ENCODE measurements at places on chromosomes 6 and 20.

DNA sequence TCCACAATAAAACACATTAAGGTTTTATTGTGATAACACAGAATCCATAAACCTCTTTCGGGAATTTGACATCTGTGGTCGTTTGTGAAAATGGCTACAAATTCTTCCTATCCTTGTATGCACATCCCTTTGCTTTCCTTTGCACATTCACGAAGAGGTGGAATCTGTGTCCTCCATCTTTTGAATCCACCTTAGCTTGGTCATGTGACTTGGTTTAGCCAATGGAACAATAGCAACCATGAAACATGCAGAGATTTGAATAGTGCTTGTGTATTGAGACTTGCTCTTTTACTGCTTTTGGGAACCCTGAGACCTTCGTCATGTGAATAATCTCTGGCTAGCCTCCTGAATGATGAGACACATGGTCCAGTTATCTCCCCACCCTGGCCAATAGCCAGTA is 49.7 kb upstream of the NOP56 start:
- DNase-seq: no peak

- no peak for DNase-seq
These were observed 55.7 kb downstream of the LYRM4 start for GRCh38 chr6:5205035-5205507.

DNA sequence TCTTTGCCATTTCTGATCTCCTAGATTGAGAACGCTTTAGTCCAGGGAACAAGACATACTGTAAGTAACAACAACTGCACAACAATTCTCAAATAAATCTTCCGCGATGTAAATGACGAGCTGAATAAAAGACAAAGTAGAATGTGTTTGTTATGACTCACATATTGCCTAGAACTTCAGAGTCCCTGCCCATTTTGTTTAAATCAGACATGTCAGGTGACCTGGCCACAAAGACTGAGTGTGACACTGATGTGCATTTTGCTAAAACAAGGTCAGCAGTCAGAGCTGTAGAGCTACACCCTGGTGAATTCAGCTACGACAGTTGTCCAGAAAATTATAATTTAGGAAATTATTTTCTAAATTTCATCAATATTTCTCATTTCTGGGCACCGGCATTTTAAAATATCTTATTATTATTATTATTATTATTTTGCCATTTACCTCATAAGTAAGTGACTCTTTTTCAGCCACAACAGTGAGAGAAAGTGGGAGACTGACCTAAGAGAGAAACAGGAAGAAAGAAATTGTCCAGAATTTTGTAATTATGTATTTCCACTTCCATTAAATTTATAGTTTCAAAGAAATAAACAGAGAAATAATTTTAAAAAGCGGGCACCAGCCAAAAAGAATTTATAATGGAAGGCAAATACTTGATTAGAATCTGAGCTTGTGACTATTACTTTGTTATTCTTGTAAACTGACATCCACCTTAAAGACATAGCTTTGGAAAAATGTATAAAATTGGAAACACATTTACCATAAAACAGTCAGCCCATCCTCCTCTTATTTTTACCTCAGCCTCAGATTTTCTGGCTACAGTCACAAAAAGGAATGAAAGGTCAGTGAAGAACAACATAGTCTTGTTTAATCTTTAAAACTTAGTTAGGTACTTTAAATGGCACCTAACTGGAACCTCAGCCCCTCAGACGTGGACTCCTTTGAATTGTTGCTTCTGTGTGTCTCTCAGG is 157.0 kb upstream of the CITED2 start:
- no peak for DNase-seq

GRCh38 chr6:45647341-45648261 is 269.9 kb upstream of the SUPT3H start:
- no peak for DNase-seq

GRCh38 chr20:50313827-50314677 is 123.4 kb downstream of the CEBPB start:
- DNase-seq: no peak

GRCh38 chr20:63978319-63979228 is 868 bp downstream of the SAMD10 start:
- DNase-seq: no peak

DNA sequence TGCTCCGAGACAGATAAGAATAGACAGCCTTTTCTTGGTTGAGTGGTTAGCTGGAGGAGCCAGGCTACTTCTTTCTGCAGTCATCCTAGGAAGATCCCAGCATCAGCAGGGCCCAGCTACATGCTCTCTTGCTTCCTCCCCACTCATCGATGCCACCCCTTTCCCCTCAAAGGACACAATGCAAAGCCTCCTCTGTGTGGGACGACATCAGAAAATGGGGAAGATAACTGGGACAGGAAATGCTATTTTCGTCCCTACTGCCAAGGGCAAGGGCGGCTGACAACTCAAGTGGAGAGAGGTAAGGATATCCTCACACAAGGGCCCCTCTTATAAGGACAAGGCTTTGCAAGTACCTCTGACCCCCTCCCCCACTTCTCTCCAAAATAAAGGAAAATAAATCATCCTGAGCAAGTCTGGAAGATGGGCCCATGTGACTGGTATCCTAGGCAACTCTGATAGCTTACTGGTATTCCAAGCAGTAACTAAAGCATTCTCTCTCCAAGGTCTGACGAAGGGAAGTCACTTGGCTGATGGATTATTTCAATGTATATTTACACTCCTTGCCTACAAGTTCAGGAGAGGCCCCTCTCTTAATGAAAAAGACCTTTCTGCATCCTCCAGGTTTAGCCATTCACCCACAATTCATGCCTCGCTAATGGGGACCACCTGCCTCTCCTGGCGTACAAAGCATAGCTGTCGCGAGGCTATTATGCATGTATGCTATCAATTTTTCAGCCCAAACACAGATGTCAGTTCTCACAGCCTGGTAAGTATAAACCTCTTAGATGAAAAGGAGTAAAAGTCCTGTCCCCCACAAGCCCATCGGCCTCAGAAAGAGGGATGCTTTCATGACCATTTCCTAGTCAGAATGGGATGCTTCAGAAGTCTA is 11.3 kb downstream of the ELMO2 start:
- DNase-seq: no peak

DNA sequence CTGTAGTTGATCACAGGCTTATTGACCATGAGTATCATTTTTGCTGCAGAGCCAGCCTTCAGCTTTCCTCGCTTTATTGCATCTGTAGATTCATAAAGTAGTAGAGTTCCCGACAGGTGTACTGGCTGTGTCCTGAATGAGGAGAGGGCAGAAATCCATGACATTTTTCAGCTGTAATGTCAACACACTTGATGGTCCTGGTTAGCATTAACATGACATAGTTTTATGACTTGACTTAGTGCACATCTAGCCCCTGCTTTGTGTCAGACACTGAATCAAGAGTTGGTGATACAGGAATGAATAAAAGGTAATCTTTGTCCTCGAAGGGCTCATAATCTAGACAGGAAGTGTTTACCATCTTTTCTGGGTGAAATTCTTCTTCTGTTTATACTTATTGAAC is 55.0 kb downstream of the AIG1 start:
- no peak for DNase-seq

GRCh38 chr6:157811476-157812173 is 11.4 kb upstream of the SNX9 start:
- DNase-seq: no peak

DNA sequence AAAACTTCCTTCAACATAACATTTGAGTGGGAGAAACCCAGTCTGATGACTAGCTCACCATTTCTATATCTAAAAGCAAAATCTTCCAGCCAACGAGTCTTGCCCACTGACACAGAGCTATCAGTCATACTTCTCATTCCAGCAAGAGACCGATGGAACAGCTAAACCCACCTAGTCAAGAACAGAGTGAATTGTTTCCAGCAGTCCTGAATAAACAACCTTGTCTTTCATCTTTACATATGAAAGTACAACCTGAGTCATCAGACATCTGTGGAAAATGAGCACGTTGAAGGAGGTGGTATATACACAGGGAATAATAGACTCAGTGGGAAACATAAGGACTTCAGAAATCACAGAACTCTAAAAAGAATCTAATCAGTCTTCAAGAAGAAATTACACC is 23.8 kb downstream of the NRSN1 start:
- no peak for DNase-seq

- DNase-seq: no peak
These were observed 39.7 kb downstream of the ANKEF1 start for GRCh38 chr20:10074513-10074912.

DNA sequence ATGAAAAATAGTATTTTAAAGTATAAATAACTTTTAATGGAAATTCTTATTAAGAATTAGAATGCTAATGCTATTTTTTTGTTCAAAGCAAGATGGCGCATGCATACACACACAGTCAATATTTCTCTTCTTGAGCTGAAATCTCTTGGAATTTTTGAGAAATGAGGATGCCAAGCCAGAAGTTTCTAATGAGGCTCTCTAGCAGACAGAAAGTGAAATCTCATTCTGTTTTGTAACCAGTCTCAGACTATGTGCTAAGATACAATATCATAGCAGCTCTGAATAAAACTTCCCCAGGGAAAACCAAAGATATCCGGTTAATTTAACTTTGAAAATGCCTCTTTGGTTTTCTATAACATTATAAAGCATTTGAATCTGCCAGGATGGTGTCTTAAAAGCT is 97.2 kb upstream of the HDAC2 start:
- DNase-seq: no peak

- DNase-seq: no peak
These were observed 13.3 kb upstream of the KCNG1 start for GRCh38 chr20:51036226-51036625.

GRCh38 chr6:144334150-144334708 is 49.1 kb downstream of the UTRN start:
- no peak for DNase-seq

GRCh38 chr20:25534845-25535244 is 50.5 kb downstream of the NINL start:
- no peak for DNase-seq

DNA sequence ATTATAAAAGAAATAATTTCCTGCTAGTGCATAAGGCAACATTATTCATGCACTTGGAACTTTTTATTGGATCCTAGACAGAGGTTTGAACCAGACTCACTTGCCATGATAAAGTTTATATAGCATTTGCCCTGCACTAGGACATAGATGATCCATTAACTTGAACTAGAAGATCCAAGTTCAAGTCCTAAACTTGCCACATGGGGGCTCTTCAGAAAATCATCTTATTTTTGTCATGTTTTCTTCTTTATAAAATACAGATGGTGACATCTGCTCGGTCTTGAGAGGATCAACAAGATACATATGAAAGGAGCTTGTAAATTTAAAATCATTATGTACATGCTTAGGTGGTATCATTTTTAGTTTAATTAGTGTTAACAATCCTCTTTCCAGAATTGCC is 94.5 kb downstream of the SIM1 start:
- DNase-seq: no peak

- no peak for DNase-seq
These were observed 647.8 kb upstream of the SLC35B3 start for GRCh38 chr6:9083108-9083507.

GRCh38 chr6:80263585-80263984 is 157.1 kb downstream of the BCKDHB start:
- no peak for DNase-seq

DNA sequence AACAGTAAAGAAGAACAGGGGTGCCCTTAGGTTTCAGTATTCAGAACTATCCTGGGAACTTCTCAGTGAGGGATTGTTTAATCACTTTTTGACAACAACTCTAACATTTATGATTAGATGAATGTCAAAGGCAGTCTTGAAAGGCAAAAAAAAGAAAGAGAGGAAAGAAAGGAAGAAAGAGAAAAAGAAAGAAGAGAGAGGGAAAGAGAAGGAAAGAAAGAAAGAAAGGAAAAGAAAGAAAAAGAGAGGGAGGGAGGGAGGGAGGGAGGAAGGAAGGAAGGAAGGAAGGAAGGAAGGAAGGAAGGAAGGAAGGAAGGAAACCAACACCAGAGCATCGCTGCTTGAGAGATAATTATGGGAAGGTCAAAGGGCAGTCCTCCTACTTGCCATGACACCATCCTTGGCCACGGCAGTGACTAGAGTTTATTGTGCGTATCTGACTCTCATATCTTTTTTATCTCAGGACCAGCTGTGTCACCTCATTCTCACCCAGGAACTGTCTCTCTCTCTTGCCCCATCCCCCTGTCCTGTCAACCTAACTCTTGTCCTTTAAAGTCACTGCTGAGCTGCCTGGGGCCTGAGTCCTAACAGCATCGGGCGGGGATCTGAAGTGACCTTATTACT is 96.8 kb upstream of the ATXN1 start:
- no peak for DNase-seq

DNA sequence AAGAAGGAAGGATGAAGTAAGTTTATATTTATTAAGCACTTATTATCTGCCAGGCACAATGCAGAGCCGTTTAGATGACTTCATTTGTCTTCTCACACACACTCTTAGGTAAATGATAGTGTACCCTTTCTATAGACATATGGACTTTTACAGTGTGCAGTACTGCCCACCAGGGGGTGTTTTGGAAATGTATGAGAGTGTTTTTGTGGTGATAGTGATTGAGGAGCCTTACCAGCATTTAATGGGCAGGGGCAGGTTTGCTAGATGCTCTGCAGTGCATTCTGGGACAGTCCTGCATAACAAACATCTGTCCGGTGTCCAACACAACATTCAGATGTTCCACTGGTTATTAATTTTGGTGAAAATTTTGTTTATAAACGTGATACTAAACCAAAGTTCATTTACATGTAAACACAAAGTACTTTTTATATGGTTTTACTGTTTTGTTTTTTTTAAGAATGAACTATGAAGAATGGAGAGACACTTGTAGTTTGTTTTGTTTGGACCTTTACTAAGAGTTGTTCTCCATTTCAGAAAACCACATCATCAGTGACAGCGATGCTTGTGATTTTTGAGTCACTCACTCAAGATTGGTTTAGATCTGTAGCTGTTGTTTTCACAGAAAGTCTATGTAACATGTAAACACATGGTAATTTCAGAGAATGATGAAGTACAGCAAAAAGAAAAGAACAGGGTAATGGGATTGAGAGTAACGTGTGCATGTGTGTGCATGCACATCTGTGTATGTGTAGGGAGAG is 19.9 kb downstream of the KCNS1 start:
- no peak for DNase-seq

- no peak for DNase-seq
These were observed 1.7 kb downstream of the TRERF1 start for GRCh38 chr6:42449917-42450476.

Data from stimulated activated CD4-positive, alpha-beta T cell treated with anti-CD3 and anti-CD28 coated beads, Interleukin-1b, Interleukin-23, amount 100 ng/mL, for 1 hour (primary cell).